ENCODE measurements at places on chromosomes 2 and 18.

GRCh38 chr2:67290451-67291290, 106.5 kb upstream of the ETAA1 start:
- no peak overlapping the region for H3K4me3 ChIP-seq
- no peaks in the 10 kb centered on the region for H3K27me3 ChIP-seq
- no peaks in the 10 kb centered on the region for H3K4me1 ChIP-seq
- no peak overlapping the region for H3K27ac ChIP-seq
- H3K36me3 ChIP-seq, result no peaks in the 10 kb centered on the region

- no peaks in the 10 kb centered on the region for H3K27me3 ChIP-seq
- peak; percentile 97 for DNase-seq
- H3K36me3 ChIP-seq, result peaks cover 78% of the 10 kb centered on the region
These were observed 9.5 kb downstream of the COPS7B start for GRCh38 chr2:231795525-231796327.

DNA sequence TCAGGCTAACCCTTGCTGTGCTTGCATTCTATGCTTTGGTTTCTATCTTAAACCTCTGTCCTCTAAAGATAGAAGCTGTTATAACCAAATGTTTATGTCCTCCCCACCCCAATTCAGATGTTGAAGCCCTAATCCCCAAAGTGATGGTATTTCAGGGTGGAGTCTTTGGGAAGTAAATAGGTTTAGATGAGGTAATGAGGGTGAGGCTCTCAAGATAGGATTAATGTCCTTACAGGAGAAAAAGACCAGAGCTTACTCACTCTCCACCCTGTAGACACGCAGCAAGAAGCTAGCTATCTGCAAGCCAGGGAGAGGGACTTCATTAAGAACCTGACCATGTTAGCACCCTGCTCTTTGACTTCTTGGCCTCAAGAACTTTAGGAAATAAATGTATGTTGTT, 362.5 kb downstream of the ERBB4 start:
- H3K4me1 ChIP-seq, result no peaks in the 10 kb centered on the region
- no peak overlapping the region for H3K27ac ChIP-seq
- no peak overlapping the region for H3K4me3 ChIP-seq
- no peaks in the 10 kb centered on the region for H3K36me3 ChIP-seq
- no peaks in the 10 kb centered on the region for H3K27me3 ChIP-seq
- no peak for DNase-seq

GRCh38 chr2:132815516-132815915, 145.5 kb upstream of the LYPD1 start:
- no peaks in the 10 kb centered on the region for H3K4me1 ChIP-seq
- no peak overlapping the region for H3K27ac ChIP-seq
- no peaks in the 10 kb centered on the region for H3K36me3 ChIP-seq
- H3K27me3 ChIP-seq, result no peaks in the 10 kb centered on the region
- DNase-seq, result no peak

GRCh38 chr2:14011190-14011589, 621.3 kb upstream of the LRATD1 start:
- no peak for DNase-seq
- H3K4me1 ChIP-seq, result no peaks in the 10 kb centered on the region
- H3K27me3 ChIP-seq, result no peaks in the 10 kb centered on the region

GRCh38 chr2:152890736-152891135, 172.3 kb downstream of the ARL6IP6 start:
- H3K4me1 ChIP-seq, result no peaks in the 10 kb centered on the region
- no peak overlapping the region for H3K4me3 ChIP-seq
- H3K27ac ChIP-seq, result no peak overlapping the region
- H3K36me3 ChIP-seq, result no peaks in the 10 kb centered on the region

DNA sequence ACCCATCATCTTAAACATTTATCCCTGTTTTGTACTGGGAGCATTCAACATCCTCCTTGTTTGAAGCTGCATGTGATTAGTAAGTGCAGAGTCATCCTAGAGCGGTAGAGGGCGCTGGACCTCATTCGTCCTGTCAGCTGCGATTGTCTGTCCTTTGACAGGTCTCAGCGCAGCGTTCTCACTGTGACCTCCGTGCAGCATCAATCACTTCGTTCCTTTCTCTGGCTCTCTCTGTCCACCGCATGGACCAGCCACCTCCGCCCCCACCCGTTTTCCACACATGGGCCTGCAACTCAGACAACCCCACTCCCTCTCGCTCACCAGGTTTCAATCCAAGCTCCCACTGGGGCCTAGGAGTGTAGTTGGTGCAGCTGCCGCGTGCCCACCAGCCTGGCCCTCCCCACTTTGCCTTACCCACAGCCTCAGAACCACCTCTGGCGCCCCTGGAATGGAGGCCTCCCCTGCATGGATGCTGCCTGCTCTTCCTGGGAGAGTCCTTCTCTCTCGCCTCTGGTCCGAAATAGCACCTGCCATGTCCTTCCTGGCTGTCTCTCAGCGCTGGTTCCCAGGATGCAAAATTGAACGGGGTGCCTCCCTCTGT, 90.5 kb downstream of the NDUFA10 start:
- no peaks in the 10 kb centered on the region for H3K27me3 ChIP-seq
- DNase-seq, result peak; percentile 74
- no peak overlapping the region for H3K4me3 ChIP-seq
- H3K36me3 ChIP-seq, result no peaks in the 10 kb centered on the region
- no peak overlapping the region for H3K27ac ChIP-seq
- H3K4me1 ChIP-seq, result no peaks in the 10 kb centered on the region

GRCh38 chr2:186036862-186037449, 298.4 kb downstream of the FSIP2 start:
- DNase-seq, result no peak
- no peaks in the 10 kb centered on the region for H3K27me3 ChIP-seq
- no peak overlapping the region for H3K4me3 ChIP-seq

DNA sequence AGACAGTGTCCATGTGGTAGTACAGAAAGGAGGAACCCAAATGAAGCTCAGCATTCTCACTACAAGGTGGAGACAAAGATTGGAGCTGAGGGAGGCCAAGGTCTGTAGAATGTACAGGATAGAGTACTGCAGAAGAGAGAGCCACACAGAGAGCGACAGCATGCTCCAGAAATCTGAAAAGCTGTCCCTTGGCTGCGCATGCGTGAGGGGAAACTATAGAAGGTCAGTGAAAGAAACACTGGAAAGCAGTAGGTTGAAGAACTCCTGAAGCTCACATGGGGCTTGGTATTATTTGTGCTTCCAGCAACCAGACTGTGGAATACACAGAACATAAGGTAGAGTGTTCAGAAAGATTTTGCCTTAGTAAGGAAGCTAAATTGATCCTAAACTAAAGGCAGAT, 142.5 kb downstream of the TXNL1 start:
- H3K36me3 ChIP-seq, result no peaks in the 10 kb centered on the region
- H3K27me3 ChIP-seq, result no peaks in the 10 kb centered on the region
- DNase-seq, result no peak
- no peak overlapping the region for H3K4me3 ChIP-seq
- no peak overlapping the region for H3K27ac ChIP-seq

DNA sequence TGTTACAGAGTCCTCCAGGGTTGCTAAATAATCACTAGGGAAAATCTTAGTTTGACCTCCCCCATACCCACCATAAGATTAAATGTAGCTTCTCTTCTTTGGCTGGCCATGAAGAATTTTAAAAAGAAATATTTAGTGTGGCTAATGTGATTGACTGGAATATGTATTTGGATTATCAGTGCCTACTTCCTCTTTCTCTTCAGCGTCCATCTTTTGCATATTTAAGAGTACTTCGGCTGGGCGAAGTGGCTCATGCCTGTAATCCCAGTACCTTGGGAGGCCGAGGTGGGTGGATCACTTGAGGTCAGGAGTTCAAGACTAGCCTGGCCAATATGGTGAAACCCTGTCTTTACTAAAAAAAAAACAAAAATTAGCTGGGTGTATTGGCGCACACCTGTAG, 28.8 kb downstream of the ADAM23 start:
- H3K27me3 ChIP-seq, result no peaks in the 10 kb centered on the region
- H3K4me3 ChIP-seq, result no peak overlapping the region
- H3K4me1 ChIP-seq, result no peaks in the 10 kb centered on the region
- no peaks in the 10 kb centered on the region for H3K36me3 ChIP-seq

- no peak overlapping the region for H3K4me3 ChIP-seq
- no peaks in the 10 kb centered on the region for H3K27me3 ChIP-seq
- no peak overlapping the region for H3K27ac ChIP-seq
- H3K36me3 ChIP-seq, result peaks cover 10% of the 10 kb centered on the region
These were observed 23.6 kb downstream of the UGP2 start for GRCh38 chr2:63865159-63865799.

DNA sequence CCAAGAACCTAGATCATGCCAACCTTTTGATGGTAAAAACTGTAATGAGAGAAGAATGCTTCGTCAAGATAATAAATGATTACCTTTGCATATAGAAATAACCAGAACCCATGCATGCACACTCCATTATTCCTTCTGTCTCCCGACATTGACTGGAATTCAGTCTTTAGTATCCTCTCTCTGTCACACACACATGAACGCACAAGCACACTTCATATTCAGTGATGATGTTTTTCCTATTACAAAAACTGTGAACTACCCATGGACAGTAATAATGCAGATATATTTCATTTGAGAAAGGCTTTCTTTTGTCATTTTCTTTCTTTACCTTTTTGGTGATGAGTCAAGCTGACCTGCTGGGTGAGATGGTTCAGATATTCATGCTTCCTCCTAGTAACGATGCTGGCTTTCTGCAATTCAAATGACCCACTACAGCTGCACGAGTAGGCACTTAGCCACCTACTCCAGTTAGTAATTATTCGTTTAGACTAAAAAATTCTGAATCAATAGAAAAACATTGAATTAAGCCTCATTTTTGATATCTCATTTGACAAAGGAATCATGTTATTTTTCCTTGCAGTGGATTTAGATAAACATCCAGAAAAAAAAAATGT, 382.2 kb downstream of the TGIF1 start:
- no peak overlapping the region for H3K4me3 ChIP-seq
- H3K27me3 ChIP-seq, result no peaks in the 10 kb centered on the region
- no peaks in the 10 kb centered on the region for H3K36me3 ChIP-seq
- no peaks in the 10 kb centered on the region for H3K4me1 ChIP-seq
- DNase-seq, result no peak

DNA sequence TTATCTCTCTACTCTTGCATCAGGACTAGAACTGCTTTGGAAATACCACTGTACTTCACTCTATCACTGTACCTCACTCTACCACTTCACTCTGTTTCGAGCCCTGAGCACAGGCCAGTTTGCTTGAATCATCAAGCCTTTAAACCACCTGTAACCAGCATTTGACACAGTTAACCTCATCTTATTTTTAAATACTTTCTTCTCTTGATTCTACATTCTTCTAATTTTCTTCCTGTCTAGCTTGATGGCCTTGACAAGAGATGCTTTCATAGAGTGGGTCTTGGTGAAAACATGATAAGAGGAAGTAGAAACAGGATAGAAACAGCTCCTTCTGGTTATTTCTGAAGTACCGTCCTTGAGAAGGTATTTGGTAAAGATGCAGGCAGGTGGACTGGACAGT, 78.1 kb downstream of the SPIRE1 start:
- H3K4me1 ChIP-seq, result peaks cover 33% of the 10 kb centered on the region
- no peak overlapping the region for H3K27ac ChIP-seq
- no peak overlapping the region for H3K4me3 ChIP-seq
- no peak for DNase-seq

DNA sequence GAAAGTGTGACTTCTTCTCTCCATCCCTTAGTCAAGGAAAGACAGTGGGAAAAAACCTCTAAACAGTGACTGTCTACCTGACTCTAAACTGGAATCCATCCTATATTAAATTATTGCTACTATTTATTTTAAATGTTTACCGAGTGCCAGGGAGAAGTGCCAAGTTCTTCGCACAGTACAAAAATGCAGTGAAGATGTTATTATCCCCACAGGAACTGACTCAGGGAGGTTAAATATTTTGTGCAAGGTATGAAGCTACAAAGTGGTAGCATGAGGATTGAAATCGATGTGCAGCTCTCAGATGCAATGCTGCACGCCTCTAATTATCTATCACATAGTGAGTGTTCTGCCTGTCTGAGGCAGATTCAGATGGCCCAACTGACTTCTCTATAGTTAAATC, 91.1 kb downstream of the MEP1B start:
- no peak for DNase-seq
- H3K4me3 ChIP-seq, result no peak overlapping the region
- H3K27ac ChIP-seq, result no peak overlapping the region
- no peaks in the 10 kb centered on the region for H3K36me3 ChIP-seq
- H3K27me3 ChIP-seq, result no peaks in the 10 kb centered on the region
- peaks cover 21% of the 10 kb centered on the region for H3K4me1 ChIP-seq

Data from HepG2 (cell line).